Cerebellum (tissue), 4 donors: ENCODE measurements at places on chromosomes 1 and 21.

DNA sequence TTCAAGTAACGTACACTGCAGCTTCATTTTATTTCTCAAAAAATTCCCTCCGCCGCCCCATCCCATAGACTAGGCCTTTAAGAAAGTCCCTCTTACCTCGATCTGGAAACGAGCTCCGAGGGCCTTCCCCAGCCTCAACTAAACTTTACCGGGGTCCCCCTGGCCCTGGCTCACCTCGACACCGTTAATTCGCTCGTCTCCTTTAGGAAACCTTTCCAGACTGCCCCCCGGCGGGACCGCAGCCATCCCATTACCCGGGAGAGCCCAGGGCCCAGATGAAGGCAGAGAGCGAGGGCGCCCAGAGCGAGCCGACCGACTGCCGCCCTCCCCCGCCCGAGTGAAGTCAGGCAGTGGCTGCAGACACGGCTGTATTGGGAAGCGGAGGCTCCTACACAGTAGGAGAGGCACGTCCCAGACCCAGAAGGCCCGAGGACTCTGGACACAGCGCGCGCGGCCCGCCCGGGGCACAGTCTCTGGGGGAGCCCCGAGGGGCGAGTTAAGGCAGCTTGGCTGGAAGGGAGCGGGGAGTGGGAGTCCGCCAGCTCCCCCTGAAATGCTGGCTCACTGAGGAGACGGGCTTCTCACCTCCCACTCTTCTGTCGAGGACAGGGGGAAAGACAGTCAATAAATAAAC is 14.6 kb downstream of the SEMA6C start:
- no peak for DNase-seq

- DNase-seq, result no peak
Measured at GRCh38 chr1:226615876-226616275, 67.3 kb downstream of the STUM start.

GRCh38 chr1:207885129-207886032 is 25.5 kb downstream of the CD34 start:
- peak; percentile 86 for DNase-seq

DNA sequence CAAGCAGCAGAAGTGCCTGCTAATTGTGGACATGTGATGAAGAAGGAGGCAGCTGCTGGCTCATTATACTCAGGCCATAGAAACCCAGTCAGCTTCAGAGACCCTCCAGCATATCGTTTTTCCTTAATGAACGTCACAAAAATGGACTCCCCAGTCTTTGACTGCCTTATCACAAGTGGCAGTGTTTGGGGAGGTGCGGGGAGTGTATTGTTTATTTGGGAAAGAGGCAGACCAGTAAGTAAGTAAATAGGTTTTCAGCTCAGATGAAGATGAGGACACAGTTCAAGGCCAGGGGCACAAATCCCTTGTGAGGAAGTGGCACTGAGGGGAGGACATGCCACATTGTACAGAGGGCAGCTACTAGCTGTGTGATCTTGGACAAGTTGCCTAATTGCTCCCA is 43.5 kb upstream of the NRDC start:
- no peak for DNase-seq

DNA sequence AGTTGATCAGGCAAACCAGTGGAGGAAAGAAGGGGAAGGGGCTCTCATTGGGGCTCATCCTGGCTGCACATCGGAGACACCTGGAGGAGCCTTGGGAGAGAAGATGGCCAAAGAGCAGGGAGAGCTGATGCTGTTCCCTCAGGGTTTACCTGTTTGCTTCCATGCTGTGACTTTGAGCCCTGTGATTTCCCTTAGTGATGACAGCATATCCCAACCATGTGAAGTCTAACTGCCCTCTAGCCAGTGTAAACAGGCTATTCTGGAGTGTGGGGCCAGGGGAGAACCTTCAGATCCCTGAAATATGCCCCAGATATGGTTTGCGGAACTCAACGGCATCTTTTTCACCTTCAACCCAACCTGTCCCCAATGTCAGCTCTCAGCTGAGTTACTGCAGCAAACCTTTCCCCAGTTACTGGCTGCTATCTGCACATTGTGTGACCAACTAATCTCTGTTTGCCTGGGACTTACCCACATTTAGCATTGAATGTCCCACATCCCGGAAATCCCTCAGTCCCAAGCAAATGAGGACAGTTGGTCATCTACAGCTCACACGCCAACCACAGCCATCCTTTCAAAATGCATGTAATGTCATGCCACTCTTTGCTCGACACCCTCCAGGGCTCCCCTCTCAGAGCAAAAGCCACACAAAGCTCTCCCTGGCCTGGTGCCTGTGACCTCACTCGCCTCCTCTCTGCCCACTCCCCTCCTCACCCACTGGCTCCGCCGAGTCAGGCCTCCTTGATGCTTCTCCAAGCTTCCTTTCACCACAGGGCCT is 242.3 kb downstream of the KCNJ6 start:
- no peak for DNase-seq

- no peak for DNase-seq
Measured at GRCh38 chr1:32364836-32365235, 2.5 kb downstream of the TSSK3 start.

GRCh38 chr1:76238094-76238628 is 163.6 kb downstream of the ST6GALNAC3 start:
- no peak for DNase-seq

DNA sequence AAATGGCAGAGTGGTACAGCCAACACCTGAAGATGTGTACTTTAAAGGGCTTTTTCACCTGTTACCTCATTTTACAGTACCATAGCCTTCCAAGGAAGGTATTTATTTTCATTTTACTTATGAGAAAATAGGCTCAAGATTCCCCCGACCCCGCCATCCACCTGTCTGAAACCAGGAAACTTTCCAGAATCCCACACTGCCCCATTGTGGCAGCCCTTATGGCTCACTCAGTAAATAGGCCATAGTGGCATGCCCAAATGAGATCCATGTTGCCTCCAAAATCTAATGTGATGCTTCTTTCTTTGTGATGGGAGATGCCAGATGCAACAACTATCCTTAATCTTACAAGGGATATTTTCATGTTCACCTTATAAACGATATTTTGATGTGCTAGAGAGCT is 97.8 kb downstream of the EBNA1BP2 start:
- no peak for DNase-seq

GRCh38 chr1:175504875-175505555 is 238.4 kb downstream of the TNR start:
- DNase-seq, result peak; percentile 28

DNA sequence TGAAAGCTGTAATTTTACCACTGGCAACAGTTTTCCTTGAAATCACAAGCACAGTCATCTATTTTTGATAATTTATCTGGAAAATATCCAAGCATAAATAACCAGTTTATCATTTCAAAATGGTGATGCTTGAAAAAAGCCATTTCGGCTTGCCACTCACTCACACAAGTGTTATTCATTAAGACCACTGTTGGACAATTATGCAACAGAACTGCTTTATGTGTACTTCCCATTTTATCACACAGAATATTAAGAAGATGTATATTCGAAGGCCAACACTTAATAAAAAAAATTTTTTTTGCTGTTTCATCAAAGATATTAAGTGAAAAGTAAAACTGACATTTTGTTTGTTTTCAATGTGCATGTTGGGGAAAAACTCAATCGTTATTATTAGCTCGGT is 62.3 kb downstream of the EIF4G3 start:
- no peak for DNase-seq

- no peak for DNase-seq
Measured at GRCh38 chr1:171152549-171152948, 32.6 kb upstream of the FMO2 start.

GRCh38 chr1:214739621-214740238 is 136.7 kb downstream of the CENPF start:
- no peak for DNase-seq

DNA sequence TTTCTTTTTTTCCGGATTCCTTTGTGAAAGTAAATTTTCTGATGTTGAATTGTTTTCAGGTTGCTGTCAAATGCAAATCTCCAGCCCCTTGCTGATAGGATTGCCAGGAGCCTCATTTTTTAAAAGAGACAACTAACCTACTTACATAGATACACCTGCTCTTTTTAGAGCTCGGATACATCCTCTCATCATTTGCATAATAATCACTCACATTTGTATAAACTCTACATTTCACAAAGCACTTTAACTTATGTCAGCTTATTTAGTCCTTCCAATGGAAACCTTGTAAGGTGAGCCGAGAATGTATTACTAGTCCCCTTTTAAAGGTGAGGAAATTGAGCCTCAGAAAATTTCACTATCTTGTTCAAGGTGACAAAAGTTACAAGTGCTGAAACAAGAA is 84.8 kb downstream of the KCTD3 start:
- DNase-seq, result no peak

- DNase-seq, result no peak
Measured at GRCh38 chr1:179313004-179313403, 19.4 kb downstream of the SOAT1 start.

- DNase-seq, result no peak
Measured at GRCh38 chr1:27864264-27864895, 8.0 kb upstream of the THEMIS2 start.

DNA sequence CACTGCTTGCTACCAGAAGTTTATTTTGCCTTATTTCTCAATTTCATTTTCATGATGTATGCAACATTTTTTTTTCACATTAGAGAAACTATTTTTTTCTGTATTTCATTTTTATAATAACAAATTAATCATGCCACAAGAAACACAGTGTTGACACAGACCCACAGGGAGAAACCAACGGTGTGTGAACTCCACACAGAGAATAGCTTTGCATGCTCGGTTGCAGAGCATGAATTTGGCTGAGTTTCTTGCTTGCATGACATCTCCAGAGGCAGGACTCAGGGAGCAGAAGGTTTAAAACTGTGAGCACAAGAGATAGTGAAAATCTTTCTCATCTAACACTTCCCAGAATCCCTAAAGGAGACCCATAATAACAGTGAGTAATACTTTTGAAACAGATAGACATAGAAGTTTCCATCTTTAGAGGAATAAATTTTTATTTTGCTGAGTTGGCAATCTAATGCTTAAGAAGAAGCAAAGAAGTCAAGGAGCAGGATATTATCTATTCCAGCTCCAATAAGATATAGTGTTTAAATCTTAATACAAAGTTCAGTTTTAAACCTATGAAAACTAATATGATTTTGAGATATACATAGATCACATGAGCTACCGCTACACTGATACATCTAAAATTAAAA is 890.9 kb downstream of the MRPL39 start:
- DNase-seq, result no peak

GRCh38 chr1:150529017-150529416 is 13.5 kb downstream of the FALEC start:
- peak; percentile 51 for DNase-seq

DNA sequence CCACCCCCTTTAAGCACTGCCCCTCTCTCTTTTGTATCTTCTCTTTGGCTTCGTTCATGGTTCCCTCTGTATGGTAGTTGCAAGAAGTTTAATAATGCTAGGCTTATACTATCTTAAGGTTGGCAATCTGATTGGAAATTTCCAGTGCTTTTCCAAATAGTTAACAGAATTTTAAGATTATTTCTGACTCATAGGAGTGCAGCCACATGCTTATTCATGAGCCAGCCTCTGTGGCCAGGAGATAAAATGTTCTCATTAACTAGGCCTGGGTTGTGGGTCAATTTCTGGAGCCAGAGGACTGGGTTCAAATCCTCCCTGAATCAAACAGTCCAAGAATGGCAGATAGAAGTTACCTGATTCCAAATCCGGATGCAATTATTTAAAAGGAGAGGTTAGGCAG is 103.1 kb downstream of the ATP6V1G3 start:
- DNase-seq, result no peak

DNA sequence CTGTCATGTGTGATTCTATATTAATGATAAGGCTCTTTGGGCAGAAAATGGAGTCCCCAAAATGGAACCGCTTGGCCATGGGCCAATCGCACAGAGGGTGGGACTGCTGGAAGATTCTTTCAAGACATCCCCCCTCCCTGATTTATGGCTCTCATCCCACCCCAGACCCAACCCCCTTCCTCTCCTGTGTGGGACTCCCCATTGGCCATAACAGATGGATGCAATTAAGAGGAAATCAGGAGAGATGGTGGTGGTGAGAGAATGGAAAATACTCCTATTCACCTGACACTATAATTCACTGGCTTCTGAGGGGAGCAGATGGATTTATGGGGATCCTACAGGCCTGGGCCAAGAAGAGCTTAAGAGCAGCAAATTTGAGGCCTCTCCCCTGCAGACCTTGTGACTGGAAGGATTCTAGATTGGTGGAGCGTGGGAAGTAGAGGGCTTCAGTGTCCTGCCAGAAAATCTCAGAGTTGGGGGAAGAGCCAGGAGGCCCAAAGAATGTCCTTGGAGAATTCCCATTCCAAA is 1.7 kb downstream of the IGFN1 start:
- DNase-seq, result peak; percentile 23

DNA sequence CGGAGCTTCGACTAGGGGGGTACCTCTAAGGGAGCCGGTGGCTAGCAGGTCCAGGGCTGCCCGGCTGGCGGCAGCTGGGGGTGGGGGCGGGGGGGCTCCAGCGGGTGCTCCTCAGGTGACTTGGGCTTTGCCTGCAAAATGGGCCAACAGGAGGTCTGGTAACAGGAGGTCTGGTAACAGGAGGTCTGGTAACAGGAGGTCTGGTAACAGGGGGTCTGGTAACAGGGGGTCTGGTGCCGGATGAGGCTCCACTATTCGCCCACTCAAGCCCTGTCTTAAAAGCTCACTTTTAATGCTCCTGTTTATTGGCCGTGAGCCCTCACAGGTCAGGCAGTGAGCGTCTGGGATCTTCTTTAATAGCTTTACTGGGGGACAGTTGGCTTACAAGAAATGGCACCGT is 40.4 kb upstream of the ACTRT2 start:
- no peak for DNase-seq

DNA sequence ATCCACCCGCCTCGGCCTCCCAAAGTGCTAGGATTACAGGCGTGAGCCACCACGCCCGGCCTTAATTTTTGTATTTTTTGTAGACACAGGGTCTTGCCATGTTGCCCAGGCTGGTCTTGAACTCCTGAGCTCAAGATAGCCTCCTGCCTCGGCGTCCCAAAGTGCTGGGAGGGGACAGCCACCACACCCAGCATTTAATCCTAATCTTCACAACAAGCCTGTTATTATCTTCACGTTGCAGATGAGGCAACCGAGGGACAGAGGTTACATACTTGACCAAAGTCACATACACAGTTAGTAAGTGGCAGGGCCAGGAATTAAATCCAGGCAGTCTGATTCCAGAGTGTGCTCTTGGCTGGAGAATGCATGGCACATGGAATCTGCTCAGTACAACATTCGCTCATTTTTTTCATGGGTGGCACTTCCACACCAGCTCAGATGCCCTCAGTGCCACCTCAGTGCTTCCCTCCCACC is 4.8 kb upstream of the GPR37L1 start:
- no peak for DNase-seq

DNA sequence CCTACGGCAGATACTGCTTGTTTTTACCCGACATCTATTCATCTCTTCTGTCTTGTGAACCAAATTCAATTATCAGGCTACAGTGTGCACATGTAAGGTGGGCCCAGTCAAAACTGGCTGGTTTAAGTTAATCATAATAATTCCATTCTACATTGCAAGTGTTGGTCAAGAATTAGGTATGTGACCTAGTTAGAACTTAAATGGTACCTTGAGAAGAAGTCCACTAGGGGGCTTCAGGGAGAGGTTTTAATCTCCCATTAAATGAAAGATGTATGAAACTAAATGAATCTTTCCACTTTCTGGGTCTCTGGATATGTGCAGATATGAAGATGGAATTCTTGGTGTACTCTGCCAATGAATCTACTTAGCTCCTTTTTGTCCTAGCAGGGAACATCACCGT is 187.1 kb downstream of the CDC42BPA start:
- no peak for DNase-seq

- no peak for DNase-seq
Measured at GRCh38 chr1:21361506-21361905, 71.2 kb upstream of the ECE1 start.

GRCh38 chr1:18008081-18008480 is 99.5 kb upstream of the IGSF21 start:
- DNase-seq, result peak; percentile 81
